Activated CD8-positive, alpha-beta memory T cell treated with anti-CD3 and anti-CD28 coated beads, Interleukin-2, amount 10 ng/mL, durations not matched to agents 7 days and 5 days (primary cell): ENCODE measurements at places on chromosomes 7 and 10. TPM values are rescaled to one million over a fixed set of nuclear protein-coding genes. Genes with fewer than 3 reads are reported as not detected.

GSTK1 gene
- total RNA-seq, result 436 TPM

TMEM196 gene
- not detected for total RNA-seq

- no peak overlapping the region for H3K27ac ChIP-seq
- no peak overlapping the region for H3K4me3 ChIP-seq
- H3K36me3 ChIP-seq, result no peaks in the 10 kb centered on the region
- DNase-seq, result no peak
- H3K4me1 ChIP-seq, result no peaks in the 10 kb centered on the region
- H3K27me3 ChIP-seq, result peaks cover 3% of the 10 kb centered on the region
Observed at GRCh38 chr7:111763221-111763801, 201.0 kb upstream of the IMMP2L start.

GRCh38 chr10:92298487-92298886 lies 7.5 kb downstream of the MARCHF5 start:
- peaks cover 20% of the 10 kb centered on the region for H3K36me3 ChIP-seq
- no peak for DNase-seq
- H3K27ac ChIP-seq, result no peak overlapping the region

GRCh38 chr10:9545073-9545472 lies 1472.6 kb upstream of the CELF2 start:
- no peaks in the 10 kb centered on the region for H3K27me3 ChIP-seq
- no peaks in the 10 kb centered on the region for H3K36me3 ChIP-seq
- no peaks in the 10 kb centered on the region for H3K4me1 ChIP-seq

DNA sequence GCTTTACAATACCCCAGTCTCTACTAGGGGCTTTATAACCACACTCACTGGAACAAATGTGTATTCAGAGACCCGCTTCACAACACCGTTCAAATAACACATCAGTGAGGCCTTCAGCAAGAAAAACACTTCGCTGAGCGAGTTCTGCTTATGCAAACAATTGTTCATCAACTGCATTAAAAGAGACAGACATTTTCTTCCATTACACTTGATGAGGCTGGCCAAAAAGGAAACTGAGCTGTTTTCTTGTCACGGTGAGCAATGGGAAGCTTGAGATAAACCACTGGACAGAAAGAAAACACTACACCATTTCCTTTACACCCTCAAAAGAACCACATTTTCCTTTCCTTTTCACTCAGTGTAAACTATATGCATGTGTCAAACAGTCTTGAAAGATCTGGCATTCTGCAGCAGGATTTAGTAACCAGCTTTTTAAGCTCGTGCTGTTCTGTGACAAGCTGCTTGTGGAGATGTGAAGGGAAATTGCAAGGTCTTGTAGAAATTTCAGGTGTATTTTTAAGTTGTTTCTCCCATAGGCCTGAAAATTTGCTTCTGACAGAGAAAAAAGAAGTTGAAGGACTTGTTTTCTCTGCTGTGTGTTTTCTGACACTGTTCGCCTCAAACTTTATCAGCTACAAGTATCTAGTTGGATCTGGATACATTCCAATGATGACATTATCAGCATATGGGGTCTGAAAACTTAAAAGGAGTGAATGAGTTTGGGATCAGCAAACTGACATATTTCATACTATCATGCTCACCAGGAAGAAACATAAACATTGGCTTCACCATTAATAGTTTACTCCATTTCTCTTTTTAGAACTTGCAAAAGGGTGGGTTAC lies 693.1 kb downstream of the PARD3 start:
- no peaks in the 10 kb centered on the region for H3K27me3 ChIP-seq
- H3K4me1 ChIP-seq, result peaks cover 17% of the 10 kb centered on the region
- H3K27ac ChIP-seq, result peak overlapping the region; percentile 20
- H3K4me3 ChIP-seq, result no peak overlapping the region
- DNase-seq, result no peak

DNA sequence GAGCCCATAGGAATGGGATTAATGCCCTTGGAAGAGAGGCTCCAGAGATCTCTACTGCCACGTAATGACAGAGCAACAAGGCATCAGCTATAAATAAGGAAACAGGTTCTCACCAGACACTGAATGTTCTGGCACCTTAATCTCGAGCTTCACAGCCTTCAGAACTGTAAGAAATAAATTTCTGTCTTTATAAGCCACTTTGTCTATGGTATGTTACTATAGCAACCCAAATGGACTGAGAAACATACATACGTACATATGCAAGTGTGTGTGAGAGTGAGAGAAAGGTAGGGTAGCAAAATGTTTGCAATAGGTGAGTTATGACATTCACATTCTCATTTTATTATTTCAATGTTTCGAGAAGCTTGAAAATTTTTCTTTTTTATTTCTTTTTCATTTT lies 22.1 kb upstream of the HTR5A start:
- H3K4me3 ChIP-seq, result no peak overlapping the region
- no peaks in the 10 kb centered on the region for H3K4me1 ChIP-seq
- H3K27ac ChIP-seq, result no peak overlapping the region

DNA sequence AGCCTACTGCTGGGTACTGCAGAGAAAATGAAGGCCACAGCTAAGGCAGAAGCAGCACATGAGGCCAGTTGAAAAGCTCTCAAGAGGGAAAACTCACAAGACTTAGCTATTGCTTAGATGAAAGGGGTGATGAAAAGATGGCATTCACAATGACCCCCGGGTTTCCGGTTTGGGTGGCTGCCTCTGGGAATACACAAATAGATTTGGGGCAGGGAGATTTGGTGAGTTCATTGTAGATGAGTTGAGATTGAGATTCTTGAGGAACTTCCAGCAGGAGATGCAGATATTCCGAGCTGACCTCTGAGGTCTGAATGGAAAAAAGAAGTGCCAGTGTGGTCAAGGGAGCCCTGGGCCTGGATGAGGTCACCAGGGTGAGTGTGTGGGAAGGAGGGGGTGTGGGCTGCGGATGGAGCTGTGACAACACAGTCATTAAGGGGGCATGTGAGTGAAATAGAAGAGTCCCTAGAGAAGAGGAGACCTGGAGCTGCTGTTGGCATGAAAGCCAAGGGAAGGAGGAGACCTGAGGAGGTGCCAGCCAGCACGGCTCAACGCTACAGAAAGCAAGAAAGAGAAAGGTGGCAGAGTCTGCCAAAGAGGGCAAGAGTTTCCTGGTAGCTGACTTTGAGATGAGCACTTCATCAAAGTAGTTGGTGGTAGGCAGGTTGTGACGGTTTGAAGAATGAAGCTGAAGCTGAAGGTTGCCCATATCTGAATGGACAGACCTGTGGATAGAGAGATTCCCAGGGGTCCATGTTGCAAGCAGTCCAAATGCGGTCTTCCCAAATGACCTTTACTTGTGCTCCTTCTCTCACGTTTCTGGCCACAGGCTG lies 43.7 kb downstream of the HIF1AN start:
- no peak overlapping the region for H3K27ac ChIP-seq
- H3K4me3 ChIP-seq, result no peak overlapping the region
- peak; percentile 22 for DNase-seq
- no peaks in the 10 kb centered on the region for H3K36me3 ChIP-seq

DNA sequence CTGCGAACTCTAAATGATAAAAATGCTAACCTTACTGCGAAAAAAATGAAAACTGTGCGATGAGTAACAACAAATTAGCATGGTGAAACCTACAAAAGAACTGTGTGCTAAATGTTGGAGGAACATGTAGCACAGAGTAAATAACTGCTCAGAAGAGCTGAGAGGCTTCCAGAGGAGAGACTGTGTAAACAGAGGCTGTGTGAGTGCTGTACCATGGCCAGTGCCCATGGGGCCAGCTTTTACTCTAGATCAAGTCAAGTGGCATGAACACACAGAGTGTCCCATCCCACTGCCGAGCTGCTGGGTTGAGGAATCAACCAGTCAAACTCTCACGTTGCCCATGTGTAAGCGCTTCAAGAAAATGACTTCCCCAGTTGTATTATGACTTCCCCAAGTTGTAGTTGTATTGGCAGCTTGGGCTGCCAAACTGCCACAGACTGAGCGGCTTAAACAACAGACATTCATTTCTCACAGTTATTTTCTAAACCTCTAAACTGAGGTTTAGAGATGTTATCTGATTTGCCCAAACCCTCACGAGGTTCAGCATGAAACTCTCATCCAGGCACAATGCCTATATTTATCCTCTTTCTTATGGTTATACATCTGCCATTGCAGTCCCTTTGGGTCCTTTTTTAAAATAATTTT lies 270.7 kb downstream of the ABCA13 start:
- no peak overlapping the region for H3K27ac ChIP-seq
- no peaks in the 10 kb centered on the region for H3K4me1 ChIP-seq
- H3K36me3 ChIP-seq, result no peaks in the 10 kb centered on the region
- no peaks in the 10 kb centered on the region for H3K27me3 ChIP-seq
- no peak for DNase-seq

- H3K4me3 ChIP-seq, result no peak overlapping the region
- no peaks in the 10 kb centered on the region for H3K36me3 ChIP-seq
- H3K27me3 ChIP-seq, result peaks cover 98% of the 10 kb centered on the region
- no peak overlapping the region for H3K27ac ChIP-seq
- no peak for DNase-seq
Observed at GRCh38 chr7:27211084-27211446, 11.2 kb upstream of the HOXA13 start.

DNA sequence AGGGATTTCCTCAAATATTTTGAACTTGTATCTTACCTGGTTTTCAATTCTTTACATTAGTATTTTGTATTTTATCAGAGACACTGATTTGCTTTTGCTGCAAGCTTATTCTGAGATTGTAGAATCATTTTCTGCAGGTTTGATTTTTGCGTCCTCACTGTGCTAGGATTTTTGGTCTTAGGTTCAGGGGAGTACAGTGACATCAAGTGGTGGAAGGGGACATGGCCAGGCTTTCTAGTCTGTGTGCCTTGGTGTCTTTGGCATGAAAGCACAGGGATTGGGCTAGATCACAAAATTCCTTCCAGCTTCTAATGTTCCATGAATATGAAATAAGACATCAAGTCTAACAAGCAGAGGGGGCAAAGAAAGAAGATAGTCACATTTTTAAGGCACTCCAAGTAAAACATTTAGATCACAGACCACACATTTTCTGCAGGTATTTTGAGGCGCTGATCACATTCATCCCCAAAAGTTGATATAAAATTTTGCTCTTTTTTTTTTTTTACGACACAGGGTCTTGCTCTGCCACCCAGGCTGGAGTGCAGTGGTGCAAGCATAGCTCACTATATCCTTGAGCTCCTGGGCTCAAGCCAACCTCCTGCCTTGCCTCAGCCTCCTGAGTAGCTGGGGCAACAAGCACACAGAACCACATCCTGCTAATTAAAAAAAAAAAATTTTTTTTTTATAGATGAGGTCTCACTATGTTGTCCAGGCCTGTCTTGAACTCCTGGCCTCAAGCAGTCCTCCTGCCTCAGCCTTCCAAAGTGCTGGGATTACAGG lies 124.4 kb downstream of the PON1 start:
- H3K27ac ChIP-seq, result no peak overlapping the region
- peaks cover 6% of the 10 kb centered on the region for H3K27me3 ChIP-seq
- no peaks in the 10 kb centered on the region for H3K36me3 ChIP-seq
- H3K4me3 ChIP-seq, result no peak overlapping the region
